ENCODE measurements at places on chromosomes 12 and 14.

DNA sequence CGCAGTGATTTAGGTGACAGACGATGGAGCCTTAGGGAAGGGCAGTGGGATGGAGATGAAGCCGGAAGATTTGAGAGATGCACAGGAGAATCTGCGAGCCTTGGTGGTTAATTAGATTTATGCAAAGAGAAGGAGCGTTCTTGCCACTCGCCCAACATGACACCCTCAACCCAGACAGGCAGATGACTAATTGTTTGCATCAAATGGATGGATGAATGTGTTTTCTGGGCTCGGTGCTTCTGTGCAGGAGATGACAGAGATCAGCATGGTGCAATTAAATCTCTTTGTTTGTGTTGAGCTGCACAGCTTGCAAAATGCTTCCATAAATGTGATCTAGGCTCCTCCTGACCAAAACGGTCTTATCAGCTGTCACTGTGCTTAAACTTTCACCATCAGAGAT is 202.3 kb upstream of the PRMT8 start:
- DNase-seq: no peak

DNA sequence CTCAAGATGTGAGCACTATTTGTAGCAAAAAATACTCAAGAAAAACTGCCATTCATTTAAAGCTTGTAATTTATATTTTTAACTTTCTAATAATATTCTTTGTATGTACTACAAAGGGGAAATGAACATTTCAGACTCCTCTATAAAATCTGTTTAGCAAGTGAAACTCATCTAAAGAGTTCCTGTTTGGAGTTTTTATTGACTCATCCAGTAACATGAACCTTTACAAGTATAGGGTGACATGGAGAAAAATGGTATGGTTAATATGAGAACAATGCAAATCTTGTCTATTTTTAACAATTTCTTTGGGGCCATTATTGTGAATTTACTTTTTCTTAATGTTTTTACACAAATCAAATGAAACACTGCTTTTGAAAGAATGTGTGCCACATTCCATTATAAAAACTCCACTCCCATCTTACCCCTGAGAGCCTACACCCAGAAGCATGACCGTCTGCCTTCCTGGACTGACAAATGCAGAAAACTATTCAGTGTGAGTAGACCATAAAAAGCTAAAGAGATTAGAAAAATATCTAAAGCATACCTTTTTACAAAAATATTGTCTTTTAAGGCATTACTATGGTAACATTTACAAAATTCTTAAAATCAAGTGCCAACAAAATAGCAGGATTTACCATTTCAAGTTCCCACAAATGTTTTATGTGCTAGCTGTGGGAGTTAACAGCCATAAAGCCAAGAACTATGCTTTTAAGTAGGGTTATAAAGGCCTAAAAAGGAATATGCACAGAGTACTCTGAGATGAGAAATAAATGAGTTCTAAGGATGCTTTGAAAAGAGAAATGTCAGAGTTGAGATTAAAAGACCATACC is 144.0 kb downstream of the ADAMTS20 start:
- no peak for DNase-seq

- no peak for DNase-seq
These were observed 612 bp upstream of the RBM23 start for GRCh38 chr14:22919601-22919921.

DNA sequence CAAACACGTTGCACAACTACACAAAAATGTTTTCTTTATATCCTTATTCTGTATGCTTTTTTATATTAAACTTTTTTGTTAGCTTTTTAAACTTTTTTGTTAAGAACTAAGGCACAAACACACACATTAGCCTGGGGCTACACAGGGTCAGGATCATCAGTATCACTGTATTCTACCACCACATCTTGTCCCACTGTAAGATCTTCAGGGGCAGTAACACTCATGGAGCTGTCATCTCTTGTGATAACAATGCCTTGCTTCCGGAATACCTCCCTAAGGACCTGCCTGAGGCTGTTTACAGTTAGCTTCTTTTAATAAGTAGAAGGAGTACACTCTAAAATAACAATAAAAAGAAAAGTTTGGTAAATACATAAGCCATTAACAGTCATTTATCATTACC is 42.2 kb downstream of the PLEKHA5 start:
- peak; percentile 38 for DNase-seq

DNA sequence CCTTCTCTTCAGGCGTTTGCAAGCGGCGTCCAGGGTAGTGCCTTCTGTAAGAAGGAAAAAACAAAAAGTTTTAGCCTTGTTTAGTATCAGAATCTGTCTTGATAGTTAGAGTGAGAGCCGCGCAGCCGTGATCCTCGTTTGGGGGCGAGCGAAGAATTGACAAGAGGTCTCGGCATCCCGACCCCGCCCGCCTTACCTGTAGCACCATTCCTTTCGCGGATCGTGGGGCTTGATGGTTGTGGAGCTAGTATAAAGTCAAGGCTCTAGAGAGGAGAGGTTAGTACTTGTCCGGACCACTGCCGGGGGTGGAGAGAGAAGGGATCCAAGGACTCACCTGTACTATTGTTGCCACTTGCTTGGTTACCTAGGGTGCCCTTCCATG is 494 bp downstream of the TMTC3 start:
- DNase-seq: no peak
